ENCODE measurements at places on chromosomes 6 and 20.

DNA sequence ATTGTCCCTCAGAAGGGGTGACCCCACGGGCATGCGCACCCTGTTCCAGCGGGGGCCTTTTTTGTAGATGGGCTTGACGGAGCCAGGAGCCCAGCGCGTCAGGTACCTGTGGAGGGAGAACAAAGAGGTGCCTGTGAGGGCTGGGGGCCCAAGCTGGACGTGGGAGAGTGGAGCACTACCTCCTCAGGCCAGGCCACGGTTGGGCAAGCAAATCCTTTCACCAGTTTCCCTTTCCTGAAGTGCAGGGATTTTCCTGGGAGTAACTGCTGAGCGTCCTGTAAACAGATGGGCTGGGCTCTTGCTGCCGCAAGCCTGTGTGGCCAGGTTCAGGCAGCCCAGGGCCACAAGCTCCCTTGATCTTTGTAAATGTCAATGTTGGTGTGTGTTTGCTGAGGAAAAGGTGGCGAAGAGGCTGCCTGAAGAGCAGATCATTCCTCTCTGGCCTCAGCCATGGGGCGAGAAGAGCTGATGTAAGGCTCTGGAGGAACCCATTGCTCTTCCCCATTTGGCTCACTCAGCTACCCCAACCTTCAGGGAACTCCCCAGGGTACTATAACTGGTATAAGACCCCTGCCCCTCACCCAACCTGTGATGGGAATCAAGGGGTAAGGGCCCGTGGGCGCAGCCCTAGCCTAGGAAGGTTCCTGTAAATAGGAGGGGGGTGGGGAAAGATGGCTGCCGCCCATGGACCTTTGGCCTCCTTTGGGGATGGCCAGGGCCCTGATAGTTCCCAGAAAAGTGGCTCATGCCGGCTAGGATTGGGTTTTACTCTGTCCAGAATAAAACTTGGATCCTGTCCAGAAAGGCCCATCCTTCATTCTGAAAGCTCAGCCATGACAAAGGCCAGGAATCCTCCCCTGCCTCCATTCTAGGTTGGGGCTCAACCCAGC lies 15.5 kb downstream of the MRPS18A start:
- DNase-seq: no peak

DNA sequence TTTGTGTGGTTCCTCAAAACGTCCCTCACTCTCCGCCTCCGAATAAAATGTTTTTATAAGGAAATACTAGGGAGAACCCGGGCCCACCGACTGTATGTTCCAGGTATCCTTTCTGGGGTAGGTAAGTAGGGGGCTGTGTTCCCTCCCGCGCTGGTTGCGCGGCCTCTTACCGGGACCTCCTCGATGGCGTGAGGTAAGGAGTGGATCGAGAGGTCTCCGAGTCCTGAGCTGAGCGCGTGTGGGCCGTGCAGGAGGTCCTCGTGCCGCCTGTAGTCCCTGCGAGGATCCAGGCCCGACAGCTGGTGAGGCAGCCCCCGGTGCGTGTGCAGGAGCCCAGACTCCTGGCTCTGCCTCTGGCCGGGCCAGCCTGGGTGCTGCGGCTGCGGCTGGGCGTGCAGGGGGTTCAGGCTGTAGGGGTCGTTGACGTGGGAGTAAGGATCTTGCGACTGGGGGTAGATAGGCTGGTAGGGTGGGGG lies 5.1 kb downstream of the TFAP2A start:
- no peak for DNase-seq

DNA sequence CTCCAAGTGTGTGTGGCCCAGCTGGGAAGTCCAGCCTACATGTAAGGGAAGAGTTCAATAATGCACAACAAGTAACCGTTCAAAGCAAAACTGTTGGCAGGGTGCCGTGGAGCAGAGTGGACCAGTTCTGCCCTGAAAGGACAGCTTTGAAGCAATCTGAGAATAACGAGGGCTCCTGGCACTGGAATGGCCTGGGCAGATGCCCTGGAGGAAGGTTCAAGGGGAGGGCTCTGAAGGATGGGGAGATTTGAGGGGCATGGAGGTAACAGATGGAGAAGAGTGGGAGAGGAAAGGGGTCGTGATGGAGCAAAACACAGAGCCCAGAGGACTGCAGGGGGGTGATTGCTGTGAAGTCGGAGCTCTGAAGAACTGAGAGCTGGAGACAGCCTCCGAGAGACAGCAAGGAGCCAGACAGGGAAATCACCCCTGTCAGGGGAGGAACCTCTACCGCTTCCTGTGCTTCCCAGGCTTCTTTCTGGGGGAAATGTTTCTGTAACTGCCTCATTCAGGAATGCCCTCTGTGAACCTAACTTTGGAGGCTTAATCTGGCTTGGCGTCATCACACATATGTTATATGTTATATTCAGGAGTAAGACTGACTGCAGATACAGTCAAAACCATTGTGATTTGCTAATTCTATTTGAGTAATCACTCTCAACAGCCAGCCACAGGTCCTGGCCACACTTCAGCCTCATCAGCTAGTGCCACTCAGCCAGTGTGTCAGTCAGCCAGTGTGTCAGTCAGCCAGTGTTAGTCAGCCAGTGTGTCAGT lies 41.2 kb downstream of the ZC3H12D start:
- no peak for DNase-seq

GRCh38 chr6:138403324-138403800 lies 661 bp upstream of the HEBP2 start:
- DNase-seq: peak; percentile 46

DNA sequence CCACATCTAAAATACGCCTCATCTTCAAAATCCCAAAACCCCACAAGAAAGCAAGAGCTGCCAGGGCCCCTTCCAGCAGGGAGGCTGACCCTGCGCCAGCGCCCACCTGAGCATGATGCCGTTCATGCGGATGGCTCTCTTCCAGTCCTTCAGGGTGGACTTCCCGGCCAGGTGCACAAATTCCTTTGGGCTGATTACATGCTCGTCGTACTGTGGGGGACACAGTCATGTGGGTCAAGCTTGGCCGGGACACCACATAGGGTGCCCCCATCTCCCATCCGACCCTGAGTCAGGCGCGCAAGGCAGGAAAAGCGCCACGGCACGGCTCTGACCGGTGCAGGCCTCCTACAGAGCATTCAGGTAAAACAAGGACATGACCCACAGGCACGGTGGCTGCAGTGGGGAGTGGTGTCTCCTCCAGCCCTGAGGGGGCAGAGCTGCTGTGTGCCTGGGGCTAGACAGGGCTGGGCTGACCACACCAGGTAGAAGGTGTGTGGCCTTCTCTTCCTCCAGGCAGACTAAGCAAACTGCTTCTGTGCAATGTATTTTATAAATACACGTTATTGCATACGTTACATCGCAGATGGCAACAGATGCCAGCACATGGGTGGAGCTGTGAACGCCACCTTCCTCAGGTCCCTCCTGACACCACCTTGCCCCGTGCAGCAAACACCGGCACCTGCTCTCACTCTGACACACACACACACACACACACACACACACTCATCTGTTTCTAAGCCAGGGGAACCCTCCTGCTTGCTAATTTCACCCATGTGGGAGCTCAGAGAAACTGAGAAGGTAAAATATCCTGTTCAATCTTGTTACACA lies 23.8 kb upstream of the HELZ2 start:
- DNase-seq: no peak

DNA sequence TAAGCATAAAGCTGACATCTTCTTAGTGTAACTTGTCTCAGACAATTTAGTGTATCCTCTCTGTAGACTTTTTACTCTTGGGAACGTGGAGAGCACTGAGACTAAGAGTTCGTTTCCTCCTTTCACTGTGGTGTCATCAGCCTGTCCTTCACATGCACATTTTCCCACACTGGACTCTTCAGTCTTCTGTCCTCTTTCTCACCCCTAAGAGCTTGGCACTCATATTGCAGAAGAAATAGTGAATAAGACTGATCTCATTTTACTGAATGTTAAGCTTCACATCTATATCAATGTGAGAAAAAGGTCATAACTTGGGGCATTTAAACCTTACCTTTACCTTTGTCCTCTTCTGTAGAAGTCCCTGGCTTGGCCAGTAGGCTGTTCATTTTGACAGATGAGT lies 25.6 kb downstream of the FUCA2 start:
- DNase-seq: no peak

- DNase-seq: no peak
Measured at GRCh38 chr20:51488331-51488730, 54.2 kb downstream of the NFATC2 start.

DNA sequence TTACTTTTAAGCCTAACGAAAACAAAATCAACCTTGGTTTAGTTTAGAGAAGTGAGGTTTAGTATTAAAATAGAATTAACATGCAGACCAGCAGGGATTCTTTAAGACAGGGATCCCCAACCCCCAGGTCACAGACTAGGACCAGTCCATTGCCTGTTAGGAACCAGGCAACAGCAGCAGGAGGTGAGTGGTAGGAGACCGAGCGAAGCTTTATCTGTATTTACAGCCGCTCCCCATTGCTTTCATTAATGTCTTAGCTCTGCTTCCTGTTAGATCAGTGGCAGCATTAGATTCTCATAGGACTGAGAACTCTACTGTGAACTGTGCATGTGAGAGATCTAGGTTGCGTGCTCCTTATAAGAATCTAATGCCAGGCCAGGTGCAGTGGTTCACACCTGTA lies 225.9 kb downstream of the NKAIN2 start:
- DNase-seq: no peak

DNA sequence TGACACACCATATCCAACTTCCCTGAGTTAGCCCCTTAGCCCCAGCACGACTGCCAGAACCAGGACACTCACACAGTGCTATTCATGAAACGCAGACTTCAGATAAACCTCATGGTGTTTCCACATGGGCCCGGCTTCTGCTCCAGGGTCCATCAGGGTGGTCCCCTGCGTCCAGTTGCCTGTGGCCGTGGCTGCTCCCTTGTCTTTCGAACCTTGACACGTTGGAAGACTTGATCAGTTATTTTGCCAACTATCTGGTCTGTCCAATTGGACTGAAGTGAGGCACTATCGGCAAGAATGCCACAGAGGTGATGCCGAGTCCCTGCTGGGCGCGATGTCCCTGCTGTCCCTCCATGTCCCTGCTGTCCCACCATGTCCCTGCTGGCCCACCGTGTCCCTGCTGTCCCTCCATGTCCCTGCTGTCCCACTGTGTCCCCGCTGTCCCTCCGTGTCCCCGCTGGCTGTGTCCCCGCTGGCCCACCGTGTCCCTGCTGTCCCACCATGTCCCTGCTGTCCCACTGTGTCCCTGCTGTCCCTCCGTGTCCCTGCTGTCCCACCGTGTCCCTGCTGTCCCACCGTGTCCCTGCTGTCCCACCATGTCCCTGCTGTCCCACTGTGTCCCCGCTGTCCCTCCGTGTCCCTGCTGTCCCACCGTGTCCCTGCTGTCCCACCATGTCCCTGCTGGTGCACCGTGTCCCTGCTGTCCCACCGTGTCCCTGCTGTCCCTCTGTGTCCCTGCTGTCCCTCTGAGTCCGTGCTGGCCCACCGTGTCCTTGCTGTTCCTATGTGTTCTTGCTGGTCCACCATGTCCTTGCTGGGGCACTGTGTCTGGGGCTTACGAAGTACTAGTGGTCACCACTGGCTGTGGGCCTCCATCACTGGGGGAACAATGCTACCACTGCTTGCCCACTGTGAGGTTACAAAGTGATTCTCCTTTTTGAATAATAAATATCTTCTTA lies 251.4 kb downstream of the DLL1 start:
- no peak for DNase-seq

GRCh38 chr20:382291-383115 lies 1.9 kb downstream of the TRIB3 start:
- no peak for DNase-seq

DNA sequence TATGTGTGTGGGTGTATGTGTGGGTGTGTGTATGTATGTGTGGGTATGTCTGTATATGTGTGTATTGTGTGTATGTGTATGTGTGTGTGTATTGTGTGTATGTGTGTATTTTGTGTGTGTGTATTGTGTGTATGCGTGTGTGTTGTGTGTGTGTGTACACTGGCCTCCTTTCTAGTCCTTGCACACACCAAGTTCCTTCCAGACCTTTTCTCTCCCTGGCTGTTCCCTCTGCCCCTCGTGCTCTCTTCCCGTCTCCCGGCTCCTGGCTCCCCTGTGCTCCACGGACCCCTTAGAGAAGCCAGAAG lies 11.4 kb downstream of the VSTM2L start:
- DNase-seq: no peak

DNA sequence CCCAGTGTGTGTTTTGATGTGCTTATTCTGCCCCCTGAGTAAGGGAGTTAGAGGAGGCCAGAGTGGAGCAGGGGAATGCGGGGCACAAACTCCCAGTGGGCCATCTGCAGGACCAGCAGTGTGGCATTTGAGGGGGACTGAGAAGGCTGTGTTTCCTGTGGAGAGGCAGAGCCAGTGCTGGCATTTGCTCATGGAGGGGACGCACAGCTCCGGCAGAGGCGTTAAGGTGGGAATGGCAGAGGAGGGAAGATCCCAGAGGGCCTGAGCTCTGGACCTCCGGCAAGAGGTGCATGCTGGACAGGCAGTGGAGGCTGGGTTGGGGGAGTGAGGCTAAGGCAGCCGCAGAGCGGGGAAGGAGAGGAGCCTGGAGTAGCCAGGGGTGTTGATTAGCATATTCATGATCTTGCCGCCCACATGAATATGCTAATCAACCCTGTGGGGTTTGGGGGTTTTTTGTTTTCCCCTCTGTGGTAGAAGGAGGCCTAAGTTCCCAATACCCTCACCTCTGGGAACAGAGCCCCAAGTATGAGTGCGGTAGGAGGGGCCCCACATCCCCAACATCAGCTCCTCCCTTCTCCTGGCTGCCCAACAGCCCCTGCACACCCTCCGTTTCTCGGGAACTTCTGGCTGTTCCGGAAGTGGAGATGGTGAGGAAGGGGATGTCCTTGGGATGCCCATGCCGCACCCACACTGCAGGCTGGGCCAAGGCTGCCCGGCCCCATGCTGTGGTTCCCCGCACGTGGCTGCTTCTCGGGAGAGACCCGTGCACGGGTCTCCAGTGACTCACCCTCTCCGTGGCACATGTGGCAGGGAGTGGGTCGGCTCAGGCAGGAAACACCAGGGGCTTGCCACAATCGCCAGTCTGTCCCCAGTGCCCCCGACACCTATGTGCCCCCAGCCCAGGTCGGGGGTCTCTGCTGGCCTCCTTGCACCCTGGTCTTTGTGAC lies 33.8 kb downstream of the DLGAP4 start:
- DNase-seq: no peak

DNA sequence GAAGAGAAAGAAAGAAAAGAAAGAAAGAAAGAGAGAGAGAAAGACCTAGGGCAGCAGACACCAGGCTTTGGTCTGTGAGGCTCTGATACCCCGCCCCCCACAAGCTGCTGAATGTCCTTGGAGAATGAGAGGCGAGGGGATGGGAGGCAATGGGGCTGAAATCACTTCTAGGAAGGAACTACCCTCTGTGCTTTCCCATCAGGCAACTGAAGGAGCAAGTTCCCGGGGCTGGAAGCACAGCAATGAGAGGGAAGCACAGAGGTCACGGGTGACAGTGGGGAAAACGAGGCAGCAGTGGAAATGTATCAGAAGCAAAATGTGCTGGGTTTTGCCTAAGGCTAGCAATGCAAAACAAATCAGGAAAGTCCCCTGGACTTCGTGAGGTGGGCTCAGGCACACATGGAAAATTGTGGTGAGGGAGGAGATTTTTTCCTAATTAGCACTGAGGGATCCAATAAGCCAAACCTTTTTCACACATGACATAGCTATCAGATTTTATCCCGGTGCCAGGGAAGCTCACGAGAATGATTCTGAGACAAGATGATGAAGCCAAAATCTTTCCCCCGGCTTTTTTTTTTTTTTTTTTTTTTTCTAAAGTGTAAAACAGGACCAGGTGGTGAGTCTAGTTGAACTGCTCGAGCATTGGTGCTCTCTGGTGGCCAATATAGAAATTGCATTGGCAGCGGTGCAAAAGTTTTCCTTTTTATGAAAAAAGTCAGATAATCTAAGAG lies 16.8 kb upstream of the ARFGEF2 start:
- peak; percentile 46 for DNase-seq

GRCh38 chr6:6942091-6942490 lies 165.7 kb upstream of the RREB1 start:
- DNase-seq: no peak

- DNase-seq: no peak
Measured at GRCh38 chr20:572727-573126, 29.1 kb upstream of the CSNK2A1 start.

GRCh38 chr6:138956244-138956924 lies 31.7 kb downstream of the REPS1 start:
- DNase-seq: no peak

All from stimulated activated naive CD4-positive, alpha-beta T cell (primary cell).